ENCODE measurements at places on chromosomes 5 and 9.

- DNase-seq: no peak
- H3K27me3 ChIP-seq: no peaks in the 10 kb centered on the region
- no peak overlapping the region for H3K27ac ChIP-seq
- H3K4me1 ChIP-seq: no peaks in the 10 kb centered on the region
Measured at GRCh38 chr9:27203783-27204182, 93.2 kb downstream of the EQTN start.

DNA sequence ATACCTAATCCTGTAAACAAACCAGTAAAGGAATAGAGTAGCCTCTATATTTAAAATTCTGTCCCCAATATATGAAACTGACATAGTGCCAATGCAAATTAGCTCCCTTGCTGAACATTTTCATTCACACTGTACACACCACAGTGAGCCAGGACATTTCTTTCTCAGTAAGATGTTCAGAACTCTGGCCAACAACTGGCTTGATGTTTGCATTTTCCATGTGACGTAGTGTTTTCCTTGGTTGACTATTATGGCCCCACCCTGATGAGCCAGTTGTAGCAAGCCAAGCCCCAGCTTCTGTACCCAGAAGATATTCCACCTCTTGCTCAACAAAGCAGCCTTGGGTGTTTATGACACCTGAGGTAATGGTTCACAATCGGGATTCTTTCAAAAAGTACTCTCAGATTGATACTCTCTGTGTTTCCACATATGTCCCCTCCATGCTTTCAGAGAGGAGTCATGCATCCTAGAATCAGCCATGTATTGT is 17.7 kb upstream of the ANXA1 start:
- no peak overlapping the region for H3K27ac ChIP-seq
- H3K4me1 ChIP-seq: no peaks in the 10 kb centered on the region
- H3K36me3 ChIP-seq: no peaks in the 10 kb centered on the region
- DNase-seq: no peak

DNA sequence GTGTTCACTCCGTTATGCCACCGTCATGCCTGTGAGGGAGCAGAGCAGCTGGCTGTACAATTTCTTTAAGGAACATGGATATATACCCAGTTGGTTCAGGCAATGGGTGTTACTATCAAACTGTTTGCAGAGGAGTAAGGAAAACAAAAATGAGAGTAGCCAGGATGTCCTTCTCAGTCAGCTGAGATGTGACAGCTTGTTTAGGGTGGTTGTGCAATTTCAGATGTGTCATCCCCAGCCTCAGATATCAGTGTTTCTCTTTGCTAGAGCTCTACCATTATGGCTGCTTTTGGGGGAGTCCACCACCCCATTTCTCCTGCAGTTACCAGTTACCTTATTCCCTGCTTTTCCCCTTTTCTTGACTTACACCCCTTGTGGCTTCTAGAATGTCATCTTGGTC is 135.2 kb upstream of the SLC24A2 start:
- no peak overlapping the region for H3K4me3 ChIP-seq
- no peaks in the 10 kb centered on the region for H3K4me1 ChIP-seq
- DNase-seq: no peak
- H3K27me3 ChIP-seq: no peaks in the 10 kb centered on the region

- H3K27me3 ChIP-seq: no peaks in the 10 kb centered on the region
- H3K4me3 ChIP-seq: no peak overlapping the region
- DNase-seq: no peak
- H3K27ac ChIP-seq: no peak overlapping the region
Measured at GRCh38 chr5:99076723-99077640, 148.2 kb upstream of the CHD1 start.

DNA sequence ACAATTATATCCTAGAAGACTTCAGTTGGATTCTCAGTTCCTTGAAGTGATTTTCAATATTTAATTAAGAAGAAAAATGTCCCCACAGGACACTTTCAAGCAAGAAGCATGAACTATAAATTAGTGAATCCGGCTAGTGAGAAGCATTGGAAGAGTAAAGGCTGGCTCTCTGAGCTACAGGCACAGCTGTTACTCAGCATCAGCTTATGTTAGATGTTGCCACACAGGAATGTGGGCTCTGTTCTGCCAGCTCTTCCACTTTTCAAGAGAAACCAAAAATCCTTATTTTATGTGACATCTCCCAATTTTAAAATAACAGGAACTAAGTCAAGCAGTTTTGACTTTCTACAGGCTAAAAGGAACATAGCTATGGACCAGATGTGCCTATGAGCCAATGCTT is 14.9 kb downstream of the ZNF474 start:
- H3K4me3 ChIP-seq: no peak overlapping the region
- no peaks in the 10 kb centered on the region for H3K27me3 ChIP-seq
- H3K27ac ChIP-seq: no peak overlapping the region
- no peaks in the 10 kb centered on the region for H3K36me3 ChIP-seq
- DNase-seq: no peak

DNA sequence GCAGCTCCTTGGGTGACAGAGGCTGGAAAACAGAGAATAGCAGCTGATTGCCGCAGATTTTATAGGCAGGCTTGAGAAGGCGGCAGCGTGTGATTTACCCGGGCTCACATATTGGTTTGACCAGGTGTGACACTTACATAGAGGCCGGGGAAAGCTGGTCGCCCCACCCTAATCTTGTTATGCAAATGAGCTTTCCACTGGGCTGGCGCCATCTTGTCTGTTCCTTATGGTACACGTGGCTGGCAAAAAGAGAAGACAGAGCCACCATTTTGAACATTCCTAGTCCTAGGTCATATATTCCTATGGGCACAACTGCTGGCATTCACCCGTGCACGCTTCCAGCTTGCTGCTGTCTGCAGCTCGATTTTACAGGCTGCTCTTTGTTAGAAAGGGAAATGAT is 11.3 kb upstream of the SPZ1 start:
- H3K4me3 ChIP-seq: no peak overlapping the region
- H3K4me1 ChIP-seq: no peaks in the 10 kb centered on the region
- no peak overlapping the region for H3K27ac ChIP-seq
- H3K27me3 ChIP-seq: no peaks in the 10 kb centered on the region
